ENCODE measurements at places on chromosomes 3 and 15.

DNA sequence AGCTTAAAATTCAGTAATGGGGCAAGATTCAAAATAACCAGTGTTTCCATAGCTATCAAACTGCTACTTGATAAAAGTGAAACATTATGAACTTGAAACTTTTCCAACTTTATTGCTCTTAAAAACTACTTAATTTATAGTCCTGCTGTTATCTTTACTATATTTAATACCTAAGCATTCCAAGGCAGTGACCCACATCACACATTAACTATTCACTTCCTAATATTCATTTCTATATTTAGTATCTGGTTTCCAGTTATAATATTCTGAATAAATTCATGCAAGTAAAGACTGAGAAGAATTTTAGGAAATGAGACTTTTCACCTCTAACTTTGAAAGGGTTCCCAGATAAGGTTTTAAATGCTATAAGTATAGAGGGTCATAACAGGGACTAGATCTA is 64.9 kb downstream of the UACA start:
- DNase-seq, result no peak

DNA sequence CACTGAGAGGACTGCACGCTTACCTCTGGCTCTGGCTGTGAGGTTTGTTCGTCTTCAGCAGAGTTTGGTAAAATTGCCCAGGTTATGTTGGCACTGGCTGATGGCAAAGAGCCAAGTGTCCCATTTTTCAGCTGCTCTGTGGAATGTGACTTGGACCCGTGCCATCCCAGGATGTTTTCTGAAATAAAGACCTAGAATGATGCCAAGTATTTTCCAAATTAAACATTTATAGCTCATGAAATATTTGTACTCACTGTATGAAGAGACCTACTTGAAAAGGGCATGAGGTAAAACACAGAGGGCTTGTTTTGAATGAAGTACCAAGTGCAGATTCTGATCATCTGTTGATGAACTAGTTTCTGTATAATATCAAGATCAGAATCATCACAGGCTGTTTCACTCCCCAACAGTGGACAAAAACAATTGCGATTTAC is 200.5 kb downstream of the STT3B start:
- DNase-seq, result no peak

DNA sequence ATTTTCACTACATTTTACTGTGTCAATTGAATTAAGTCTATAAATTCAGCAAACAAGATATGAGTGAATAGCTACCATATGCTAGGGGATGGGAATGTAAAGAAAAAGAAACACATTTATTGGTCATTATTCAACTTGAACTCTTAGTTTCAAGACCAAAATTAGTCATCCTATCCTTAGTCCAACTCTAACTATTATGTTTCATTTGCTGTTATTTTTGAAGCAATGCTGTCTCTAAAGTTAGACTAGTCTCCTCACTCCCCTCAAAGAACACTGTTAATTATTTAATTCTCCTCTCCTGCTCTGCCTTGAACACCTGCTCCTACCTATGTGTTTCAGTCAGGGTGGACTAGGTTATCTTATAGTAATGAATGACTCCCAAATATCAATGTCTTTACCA is 920.9 kb downstream of the TUSC7 start:
- no peak for DNase-seq

DNA sequence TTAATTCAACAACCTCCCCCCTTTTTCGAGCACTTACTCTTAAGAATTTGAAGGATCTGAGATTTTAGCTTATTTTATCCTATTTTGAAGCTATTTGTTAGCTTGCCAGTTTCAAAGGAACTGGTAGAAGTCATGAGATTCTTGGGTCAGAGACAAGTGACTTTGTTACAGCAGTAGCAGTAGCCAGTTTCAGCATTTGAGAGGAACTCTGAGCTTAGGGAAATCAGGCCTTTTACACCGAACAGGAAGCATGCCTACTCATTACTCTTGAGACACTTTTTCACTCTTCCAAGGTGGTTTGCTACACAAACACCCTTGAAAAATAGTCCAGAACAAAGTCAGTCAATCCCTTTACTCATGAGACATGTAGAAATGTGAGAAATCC is 24.5 kb upstream of the TM4SF1 start:
- no peak for DNase-seq

GRCh38 chr15:70030851-70031250 is 66.9 kb downstream of the TLE3 start:
- DNase-seq, result no peak

- no peak for DNase-seq
These were observed 739 bp downstream of the SNRPN start for GRCh38 chr15:24955531-24955921.

DNA sequence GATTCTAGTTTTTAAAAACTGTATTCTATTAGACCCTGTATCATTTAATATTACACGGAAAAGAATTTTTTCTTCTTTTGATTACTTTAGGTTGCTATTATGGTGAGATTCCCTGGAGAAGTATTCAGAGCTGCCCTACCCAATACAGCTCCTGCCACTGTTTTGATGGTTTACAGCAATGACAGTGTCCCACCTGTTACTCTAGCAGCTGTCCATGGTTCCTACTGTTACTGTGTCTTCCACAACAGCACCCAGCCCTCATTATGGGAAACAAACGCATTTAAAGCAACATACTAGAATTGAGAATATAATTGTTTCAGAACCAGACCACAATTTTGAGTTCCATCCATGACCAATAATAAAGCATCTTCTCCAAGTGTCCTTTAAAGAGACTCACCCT is 450.7 kb downstream of the SHQ1 start:
- no peak for DNase-seq
